SJSA1 (cell line): ENCODE measurements at places on chromosomes 11 and 22. TPM values are rescaled to one million over a fixed set of nuclear protein-coding genes. Genes with fewer than 3 reads are reported as not detected.
A peak's percentile ranks its signal among the peaks of the same experiment; 100 is the strongest.

- no peak for DNase-seq
Measured at GRCh38 chr22:40585310-40585751, 51.2 kb downstream of the MRTFA start.

DNA sequence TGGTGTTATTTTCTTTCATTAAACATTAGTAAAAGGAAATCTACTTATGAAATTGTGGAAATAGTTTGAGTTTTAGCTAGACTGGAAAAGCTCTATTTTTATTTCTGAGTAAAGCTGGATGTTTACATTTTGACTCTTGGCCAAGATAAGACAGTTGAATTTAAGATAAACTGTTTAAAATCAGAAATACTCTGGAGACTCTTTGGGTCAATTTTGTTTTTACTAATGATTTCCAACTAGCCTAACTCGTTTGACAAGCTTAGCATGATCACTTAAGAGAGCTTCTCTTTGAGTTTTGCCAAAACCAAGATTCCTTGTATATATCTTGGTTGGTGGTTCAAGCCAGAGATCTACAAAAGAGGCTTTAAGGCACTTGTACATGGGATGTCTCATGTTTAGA lies 724.8 kb upstream of the LUZP2 start:
- DNase-seq, result no peak

DNA sequence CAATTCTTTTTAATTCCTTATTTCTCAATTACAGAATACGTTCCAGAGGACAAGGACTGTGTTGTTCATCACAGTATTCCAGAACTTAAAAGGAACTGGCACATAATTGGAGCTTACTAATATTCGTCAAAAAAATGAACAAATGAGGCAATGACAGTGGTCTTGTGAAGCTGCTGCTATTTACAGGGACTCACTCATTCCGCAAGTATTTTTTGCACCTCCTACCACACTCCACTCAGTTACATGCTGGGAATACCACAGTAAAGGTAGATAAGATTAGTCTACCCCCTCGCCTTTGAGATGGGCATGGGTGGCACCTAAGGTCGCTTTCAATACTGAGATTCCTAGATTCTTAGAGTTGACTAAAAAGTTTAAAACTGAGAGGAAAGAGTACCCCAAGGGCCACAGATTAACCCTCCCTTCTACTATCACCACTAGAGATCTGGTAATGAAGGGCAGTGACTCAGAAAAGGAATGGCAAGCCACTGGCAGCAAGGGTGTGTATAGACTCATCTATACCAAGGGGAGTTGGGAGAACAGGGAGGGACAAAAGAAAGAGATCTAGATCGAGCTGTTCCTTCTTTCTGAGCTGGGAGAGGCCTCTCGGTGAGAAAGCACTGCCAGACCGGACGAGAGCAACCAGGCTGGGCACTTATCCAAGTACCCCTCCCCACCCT lies 85.0 kb downstream of the RPL27A start:
- no peak for DNase-seq

DNA sequence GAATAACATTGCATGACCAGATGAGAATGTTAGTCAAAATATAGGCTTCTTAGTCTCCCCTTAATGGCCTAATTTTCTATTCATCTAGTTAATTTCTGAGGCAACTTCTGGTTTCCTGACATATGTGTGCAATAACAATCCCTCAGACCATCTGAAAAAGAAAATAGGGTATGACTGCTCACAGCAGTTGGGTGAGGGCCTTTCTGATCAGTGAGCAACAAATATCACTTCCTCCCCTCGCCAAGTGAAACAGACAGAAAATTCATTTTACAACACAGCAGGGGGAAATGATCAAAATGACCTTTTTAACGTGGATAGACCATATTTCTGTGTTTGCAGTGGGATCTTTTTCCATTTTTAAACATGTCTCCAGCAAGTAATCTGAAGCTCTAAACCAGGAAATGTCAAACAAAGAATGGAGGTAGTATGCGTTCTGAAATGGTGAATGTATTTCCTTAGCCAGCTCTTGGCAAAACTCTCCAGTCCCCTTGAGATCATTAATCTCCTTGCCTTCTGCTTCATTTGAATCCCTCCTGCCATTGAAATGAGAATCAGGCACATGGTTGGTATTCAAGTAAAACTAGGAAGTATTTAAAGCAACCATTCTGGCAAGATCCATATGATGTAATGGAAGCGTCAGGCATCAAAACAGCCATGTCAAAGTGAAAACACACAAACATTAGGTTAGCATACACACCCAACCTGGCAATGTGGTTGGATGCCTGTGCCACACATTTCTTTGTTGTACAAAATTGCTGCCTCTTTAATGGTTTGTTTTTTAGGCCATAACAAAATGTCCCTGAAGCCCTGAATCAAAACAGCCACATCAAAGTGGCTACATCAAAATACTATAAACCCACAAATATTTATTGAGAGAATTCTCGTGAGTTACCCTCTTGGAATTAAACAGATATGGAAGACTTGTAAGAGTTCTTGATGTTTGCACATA lies 100.1 kb downstream of the SLC1A2 start:
- peak; percentile 42 for DNase-seq

DNA sequence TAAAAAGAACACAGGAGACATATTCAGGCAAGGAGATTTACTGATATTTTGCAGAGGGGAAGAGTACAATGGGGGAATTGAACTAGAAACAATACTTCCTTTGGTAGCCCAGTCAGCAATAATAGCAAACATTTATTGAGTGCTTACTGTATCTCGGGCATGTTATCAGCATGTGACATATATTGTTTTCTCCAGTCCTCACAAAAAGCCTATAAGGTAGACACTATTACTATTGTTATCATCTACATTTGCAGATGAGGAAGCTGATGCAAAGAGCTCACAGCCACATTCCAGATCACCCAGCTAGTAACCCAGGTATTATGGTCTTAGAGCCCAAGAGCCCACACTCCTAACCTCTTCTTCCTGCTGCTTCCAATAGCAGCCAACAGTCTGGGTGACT lies 27.9 kb downstream of the NAV2 start:
- DNase-seq, result no peak

- no peak for DNase-seq
Measured at GRCh38 chr11:57735619-57736298, 5.5 kb upstream of the SELENOH start.

DNA sequence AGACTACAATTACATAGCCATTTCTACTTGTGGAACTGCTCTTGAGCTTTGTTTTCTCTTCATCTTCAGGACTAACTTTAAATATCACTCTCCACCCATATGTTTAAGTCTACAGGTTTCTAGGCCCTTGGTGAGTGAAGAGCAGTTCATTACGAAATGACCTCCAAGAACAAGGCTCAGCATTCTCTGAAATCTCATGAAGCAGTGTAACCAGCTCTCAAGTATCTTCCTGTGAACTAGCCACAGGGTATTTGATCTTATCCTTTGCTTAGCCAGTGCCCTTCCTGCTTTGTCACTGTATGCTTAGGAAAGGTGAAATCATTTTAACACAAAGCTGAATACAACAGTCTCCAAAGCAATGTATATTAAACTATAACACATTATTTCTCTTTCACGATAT lies 20.4 kb upstream of the LYVE1 start:
- DNase-seq, result no peak

DNA sequence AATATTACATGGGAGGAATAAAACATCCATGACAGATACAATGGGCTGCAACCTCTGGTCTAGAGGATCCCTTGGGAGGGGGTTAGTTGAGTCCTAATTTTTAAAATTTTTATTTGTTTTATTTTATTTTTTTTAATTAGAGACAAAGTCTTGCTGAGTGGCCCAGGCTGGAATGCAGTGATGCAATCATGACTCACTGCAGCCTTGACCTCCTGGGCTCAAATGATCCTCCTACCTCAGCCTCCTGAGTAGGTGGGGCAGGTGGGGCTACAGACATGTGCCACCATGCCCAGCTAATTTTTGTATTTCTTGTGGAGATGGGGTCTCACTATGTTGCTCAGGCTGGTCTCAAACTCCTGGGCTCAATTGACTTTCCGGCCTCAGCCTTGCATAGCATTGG lies 43.1 kb downstream of the FDX1 start:
- no peak for DNase-seq

Gene ENTHD1
- total RNA-seq, result not detected in 2 replicates

Gene CYB5R3
- total RNA-seq, result 91.3 and 149 TPM in 2 replicates

Gene ST14
- total RNA-seq, result not detected in 2 replicates

Gene MIOX
- not detected in 2 replicates for total RNA-seq
